ENCODE measurements at places on chromosomes 11 and 22.

GRCh38 chr11:15937601-15938120 is 418.7 kb downstream of the SOX6 start:
- DNase-seq, result no peak

DNA sequence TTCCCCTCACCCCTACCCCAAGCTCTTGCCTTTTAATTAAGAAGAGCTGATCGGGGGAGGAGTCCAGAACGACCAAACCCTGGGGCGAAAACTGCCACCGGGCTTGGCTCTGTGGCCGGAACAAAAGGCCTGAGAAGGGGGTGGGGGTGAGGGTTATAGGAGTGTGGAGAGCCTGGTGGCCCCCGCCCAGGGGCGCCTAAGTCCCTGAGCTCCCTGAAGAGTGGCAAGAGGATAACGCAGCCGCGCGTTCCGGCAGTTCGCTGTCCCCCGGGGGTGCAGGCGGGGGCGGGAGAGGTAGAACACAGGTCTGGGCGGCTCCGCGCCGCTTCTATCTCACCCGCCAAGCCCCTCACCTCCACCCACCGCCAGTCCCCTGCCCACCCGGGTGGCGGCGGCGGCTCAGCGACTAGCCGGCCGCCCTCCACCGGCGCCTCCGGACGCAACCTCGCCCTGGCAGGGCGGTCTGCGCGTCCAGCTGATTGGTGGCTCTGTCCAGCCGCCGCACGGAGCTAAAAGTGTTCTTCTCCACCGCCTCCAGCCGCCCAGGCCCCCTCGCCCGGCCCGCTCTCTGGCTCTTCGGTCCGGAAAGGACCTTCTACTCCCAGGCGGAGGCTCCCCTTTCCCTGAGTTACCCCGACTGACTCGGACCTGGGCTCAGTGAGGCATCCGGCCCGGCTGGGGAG is 18.7 kb upstream of the BDNF start:
- DNase-seq, result no peak

DNA sequence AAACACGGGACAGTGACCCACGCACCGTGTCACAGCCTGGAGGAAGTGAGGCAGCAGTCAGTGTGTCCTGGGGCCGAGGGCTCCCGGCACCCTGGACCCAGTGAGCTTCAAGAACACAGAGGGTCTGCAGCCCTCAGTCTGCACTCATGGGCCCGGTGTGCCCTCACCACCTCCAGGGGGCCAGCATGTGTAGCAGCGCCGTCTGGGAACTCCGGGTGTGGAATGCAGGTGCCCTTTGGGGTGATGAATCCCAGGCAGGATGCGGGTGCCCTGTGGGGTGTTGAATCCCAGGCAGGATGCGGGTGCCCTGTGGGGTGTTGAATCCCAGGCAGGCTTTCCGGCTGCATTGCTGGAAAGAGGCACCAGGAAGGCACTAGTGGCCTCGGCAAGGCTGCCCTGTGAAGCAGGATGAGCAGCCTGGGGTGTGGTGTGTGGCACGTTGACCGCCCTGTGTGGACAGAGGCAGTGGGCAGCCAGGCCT is 1399.9 kb downstream of the BRD1 start:
- DNase-seq, result no peak

GRCh38 chr22:28331695-28332094 is 347.9 kb downstream of the TTC28 start:
- no peak for DNase-seq

DNA sequence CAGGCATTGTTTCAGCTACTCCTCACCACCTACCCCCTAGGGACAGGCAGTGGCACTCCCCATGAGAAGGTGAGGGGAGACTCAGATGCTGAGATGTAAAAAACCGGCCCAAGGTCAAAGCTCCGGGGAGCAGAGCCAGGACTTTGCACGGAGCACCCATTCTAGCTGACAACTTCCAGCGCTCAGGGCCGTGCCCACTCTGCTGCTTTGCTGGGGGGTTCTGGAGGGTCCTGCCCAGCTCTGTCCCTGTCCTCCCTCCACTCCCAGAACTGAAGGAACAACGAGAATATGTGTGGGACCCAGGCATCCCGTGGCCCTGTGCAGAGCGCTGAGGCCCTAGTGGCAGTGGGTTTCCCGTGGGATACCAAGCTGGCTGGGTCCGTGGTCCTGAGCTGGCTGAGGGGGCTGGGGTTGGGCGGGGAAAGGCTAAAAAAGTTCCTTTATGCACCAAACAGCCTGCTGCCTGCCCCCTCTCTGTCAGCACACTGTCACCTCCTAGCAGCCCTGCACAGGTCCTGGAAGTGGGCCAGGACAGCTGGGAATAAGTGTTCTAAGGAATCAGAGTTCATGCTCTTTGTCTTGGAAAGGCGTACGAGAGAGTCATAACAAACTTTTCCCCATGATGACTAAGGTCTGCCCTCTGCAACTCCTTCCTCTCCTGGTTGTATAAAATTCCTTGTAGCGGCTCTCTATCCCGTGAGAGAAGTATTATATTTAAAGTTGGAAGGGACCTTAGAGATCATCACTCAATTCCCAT is 1.9 kb downstream of the MS4A10 start:
- no peak for DNase-seq
